ENCODE measurements at places on chromosomes 4 and X.

GRCh38 chr4:150135134-150135772, 57.0 kb downstream of the DCLK2 start:
- no peak for DNase-seq

DNA sequence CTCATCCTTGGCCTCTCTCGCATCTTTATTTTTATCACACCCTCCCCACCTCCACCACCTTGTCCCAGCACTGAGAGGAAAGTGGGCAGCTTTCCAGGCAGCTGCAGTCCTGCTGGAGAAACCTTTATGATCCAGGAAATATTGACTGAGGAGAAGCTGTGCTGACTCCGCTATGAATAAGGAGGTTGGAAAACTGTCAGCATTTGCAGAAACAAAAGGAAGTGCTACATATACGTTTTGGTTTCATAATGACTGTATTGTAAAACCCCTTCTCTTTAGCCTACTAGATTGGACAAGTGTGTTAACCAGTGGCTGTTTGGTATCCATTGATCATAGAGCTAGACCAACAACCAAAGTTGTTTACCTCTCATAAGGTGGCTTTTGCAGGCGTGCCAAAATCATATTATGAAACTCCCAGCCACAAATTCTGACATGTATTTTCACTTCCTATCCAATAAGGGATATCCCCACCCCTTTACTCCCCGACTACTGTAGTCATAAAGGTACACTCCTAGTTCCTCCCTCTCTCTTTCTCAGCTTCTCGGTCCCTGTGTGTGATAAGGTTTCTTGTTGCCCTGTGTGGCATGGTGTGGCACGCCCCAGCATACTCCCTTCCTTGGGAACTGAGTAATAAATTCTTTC, 88.4 kb downstream of the GPR143 start:
- DNase-seq = no peak

GRCh38 chr4:118769161-118769560, 66.8 kb downstream of the SEC24D start:
- DNase-seq = no peak

GRCh38 chrX:72247206-72247942, 8.5 kb upstream of the ERCC6L start:
- DNase-seq = no peak

- DNase-seq = no peak
Measured at GRCh38 chr4:21792736-21793135, 155.8 kb downstream of the KCNIP4 start.

DNA sequence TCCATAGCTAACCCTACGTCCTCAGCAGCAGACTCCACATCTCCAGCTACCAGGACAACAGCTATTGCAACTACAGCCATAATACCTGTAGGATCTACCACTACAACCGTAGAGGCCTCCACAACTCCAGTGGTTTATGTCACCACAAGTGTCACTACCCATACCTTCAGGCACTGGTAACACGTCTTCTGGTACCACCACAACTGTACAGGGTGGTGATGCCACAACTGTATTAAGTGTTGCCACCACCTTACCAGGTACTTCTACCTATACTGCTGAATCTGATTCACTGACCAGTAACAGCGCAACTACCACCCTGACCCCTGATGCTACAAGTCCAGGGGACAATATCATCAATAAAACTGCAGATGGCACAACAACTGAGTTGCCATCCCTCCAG, 34.6 kb upstream of the CABS1 start:
- no peak for DNase-seq

- DNase-seq = no peak
Measured at GRCh38 chr4:147816382-147817254, 84.7 kb downstream of the ARHGAP10 start.

- no peak for DNase-seq
Measured at GRCh38 chrX:150833454-150834056, 64.9 kb downstream of the CD99L2 start.

DNA sequence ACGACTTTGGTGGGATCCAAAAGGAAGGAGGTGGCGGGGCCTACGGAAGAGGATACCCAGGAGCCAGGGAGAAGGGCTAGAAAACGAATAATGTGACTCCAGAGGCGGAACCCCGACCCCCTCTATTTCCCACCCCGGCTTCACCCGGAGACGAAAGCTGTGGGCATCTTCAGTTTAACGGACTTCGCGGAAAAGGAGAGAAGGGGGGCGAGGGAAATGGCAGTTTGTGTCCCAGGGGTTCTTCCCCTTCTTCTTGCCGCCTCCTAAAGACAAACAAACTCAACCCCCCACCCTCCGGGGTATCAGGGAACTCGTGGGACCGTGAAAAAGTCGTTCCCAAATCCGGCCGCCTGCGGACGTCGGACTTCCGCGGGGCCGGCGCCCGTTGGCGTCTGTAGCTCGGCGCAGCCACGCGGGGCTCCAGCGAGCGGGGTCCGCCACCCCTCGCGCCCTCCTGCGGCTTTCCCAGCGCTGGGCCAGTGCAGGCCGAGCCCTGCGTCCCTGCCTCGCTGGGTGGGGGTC, 3.6 kb upstream of the LEF1 start:
- DNase-seq = no peak

DNA sequence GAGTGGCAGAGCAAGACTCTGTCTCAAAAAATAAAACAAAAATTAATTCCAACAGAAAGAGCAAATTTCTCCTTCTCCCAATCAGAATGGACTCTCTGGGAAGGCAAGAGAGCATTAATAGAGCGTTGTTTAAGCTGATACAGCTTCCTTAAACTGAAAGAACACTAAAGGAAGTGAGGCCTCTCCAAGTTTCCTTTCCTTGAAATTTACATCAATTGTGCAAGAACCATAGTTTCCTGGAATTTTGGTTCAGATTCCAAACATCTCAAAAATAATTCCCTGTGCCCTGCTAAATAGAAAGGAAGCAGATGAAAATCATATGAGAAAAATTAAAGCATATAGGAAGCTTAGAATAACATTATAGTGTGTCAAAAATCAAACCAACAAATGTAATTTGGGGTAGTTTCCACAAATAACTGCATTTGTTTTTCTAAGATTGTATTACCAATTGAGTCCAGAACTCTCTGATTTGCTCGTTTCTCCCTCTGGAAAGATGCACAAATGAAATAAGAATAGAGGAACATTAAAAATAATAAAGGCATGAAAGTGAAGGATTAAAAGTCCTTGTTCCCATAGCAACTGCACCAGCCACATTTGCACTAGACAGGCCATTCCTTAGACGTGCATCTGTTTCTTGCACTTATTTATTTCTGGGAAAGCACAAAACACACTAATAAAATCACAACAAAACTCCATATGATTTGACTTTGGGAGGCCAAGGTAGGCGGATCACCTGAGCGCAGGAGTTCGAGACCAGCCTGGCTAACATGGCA, 3.7 kb upstream of the FAM241A start:
- no peak for DNase-seq

DNA sequence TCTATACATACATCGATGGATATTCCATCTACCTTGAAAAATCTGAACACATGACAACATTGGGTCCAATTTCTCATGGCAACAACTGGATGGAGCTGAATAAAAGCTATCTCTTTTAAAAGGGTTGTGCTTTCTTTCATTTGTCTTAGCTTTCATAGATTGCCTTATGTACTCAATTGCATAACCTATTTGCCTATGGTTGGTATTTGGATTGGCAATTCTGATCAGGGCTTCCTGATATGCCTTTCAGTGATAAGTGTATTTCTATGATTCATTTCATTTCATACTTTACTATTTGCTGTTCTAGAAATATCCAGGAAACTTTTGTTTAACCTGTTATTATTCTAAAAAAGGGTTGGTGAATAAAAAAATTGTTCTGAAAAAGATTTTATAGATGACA, 509.9 kb downstream of the GRXCR1 start:
- DNase-seq = no peak

DNA sequence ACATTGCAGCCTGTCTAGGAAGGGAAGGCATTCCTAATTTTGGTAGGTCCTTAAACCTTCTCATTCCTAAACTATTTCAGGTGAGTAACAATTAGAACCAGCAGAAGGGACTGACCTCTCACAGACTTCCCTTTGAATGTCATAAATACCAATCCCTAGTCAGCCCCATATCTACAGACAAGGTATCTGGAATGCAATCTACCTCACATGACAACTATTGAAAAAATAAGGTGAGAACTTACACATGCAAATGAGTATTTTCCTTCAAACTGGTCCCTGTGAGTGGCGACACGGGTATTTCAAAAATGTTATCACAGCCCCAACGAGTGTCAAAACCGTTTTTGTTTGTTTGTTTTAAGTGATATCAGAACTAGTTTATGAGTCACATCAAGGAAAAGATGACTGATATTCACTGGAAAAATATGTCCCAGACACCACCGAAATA, 102.4 kb upstream of the VCX2 start:
- DNase-seq = no peak

GRCh38 chrX:119887721-119888425, 7.8 kb upstream of the AKAP14 start:
- no peak for DNase-seq

Measured in H54 (cell line).